ENCODE measurements at places on chromosomes 1 and 21.

DNA sequence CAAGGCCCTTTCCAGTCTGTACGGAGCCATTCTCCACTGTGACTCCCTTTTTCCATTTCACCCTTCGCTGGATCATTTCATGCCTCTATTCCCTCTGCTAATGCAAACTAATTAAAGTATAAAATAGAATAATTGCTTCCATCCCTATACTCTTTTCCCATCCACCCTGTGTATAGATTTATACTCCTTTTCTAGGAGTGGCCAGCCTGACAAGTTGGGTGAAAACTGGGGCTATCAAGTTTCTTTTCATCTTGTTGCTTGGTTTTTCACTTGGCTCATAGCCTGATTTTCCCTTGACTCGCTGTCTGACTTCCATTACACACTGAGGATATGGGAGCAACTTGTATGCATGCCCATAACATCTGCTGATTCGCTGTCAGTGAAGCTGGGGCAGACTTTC lies 107.0 kb downstream of the PLXNA2 start:
- no peak for DNase-seq

DNA sequence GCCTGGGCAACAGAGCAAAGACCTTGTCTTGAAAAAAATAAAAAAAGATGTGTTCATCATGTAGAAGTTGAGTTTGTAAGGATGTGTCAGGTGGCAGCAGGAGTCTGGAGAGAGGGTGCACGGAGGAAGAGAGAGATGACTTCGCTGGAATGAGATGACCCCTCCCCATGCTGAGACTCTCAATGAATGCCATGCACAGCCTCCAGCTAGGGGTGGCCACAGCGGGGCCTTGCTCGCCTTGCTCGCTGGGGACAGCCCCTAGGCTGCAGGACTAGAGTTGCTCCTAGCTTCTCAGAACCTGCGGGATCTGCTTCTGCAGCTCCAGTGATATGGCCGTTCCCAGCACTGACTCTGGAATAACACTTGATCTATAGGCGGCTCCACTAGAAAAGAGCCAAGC lies 6.6 kb upstream of the C2CD2 start:
- no peak for DNase-seq

DNA sequence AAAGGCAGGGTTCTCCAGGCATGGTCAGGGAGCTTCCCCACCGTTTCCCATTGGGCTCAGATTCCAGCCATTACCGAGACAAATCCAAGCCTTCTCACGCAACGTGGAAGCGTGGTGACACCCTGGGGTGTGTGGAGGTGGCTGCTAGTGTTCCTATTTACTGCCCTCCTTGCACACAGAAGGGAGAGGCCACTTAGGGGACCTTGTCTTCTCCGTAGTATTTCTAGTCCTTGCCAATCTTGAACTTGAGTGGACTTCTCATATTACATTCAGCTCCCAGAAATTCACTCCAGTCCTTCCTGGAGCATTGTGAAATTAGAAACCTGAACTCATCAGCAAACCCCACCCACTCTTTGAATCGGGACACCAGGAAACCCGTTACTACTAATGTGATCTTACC lies 131.6 kb downstream of the AJAP1 start:
- no peak for DNase-seq

DNA sequence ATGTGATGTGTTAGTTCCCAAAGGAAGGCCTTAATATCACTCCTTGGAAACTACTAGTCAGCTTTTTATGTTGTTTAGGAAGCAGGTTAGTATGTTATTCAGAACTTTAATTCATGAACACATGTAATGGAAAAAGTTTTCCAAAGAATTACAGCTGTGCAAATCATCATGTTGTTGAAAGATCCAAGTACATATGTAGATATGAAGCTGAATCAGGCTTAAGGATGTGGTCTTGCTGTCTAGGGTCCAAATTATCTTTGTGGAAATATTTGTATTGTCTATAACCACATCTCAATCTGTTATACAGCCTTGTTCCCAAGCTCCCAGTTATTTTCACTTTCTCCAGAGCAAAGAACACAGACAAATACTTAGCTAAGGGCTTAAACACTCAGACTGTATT lies 231.6 kb downstream of the TPR start:
- no peak for DNase-seq

DNA sequence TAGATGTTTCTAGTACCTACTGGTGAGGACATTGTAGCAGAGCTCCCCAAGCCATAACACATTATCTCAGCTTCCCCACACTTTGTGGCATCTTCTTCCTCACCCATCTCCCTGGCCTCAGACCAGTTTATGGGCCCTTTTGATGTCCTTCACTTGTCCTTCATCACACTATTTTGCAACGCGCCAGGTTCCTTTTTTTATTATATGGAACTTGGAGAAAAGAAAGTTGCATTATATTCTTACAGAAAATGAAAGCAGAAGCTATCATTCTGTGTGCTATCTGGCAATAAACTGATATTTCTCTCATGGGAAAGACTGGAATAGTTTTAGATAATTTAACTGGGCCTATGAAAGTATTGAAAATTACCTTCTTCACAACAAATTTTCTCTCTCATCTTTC lies 196.9 kb upstream of the ETV3 start:
- no peak for DNase-seq

DNA sequence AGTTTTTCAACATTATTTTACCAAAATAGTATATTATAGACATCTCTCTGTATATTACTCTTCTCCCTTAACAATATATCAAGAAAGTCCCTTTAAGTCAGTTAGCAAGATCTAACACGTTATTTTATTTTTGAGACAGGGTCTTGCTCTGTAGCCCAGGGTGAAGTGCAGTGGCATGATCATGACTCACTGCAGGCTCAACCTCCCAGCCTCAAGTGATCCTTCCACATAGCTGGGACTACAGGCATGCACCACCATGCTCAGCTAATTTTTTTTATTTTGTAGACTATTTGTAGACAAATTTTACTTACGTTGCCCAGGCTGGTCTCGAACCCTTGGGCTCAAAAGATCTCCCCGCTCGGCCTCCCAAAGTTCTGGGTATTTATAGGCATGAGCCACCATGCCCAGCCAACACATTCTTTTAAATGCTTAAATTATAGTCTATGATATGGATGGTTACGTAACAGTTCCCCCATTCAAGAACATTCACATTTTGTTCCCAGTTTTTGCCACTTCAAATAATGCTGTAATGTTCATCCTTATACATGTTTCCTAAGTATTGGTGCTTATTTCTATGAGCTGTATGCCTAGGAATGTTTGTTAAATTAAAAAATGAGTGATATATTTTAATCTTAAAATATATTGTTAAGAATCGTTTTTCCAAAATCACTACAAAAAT lies 70.4 kb downstream of the TUT4 start:
- no peak for DNase-seq

DNA sequence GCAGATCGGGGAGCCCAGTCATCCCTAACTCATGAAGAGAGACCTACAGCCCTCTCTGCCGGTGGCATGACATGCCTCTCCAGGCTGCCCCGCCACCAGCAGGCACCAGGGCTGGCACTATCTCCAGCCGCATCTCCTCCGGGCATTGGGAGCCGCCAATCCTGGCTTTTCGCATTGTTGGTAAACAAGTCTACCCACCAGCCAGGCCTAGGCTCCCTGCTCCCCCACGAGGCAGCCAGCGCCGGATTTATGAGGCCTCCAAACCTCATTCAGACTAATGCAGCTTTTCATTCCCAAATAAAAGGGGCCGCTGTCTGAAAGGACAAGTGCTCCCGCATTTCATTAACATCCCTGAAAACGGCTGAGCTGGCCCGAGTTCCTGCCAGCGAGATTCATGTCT lies 3.4 kb upstream of the GRIK3 start:
- DNase-seq: no peak

DNA sequence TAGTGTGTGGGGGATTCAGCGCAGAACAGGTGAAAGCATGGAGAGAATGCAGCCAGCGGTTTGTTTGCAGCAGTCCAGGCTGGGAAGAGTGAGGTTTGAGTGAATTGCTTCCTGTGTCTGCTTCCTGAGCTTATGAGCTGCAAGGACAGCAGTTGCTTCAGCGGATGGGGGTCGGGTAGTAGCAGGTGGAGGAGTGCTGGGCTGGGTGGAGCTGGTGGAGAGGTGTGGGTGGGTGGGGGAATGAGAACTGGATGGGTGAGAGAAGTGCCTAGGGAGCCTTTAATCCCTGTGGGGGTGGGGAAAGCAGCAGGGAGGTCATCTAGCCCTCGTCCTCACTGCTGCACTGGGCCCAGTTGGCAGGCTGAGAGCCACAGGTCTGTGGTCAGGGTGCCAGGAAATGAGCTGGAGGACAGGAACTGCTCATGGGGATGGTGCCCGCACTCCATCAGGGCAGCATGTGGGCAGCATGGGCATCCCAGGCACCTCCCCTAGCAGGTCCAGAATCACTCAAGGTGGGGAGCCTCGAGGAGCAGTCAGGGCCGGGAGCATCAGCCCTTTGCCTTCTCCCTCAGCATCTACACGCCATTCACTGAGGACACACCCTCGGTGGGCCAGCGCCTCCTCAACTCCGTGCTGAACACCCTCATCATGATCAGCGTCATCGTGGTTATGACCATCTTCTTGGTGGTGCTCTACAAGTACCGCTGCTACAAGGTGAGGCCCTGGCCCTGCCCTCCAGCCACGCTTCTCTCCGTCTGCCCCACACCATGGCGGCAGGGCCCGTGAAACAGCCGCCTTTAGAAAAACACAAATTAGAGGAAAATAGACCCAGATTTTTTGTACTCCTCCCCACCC lies 14.8 kb downstream of the PSEN2 start:
- no peak for DNase-seq

Data from activated CD4-positive, alpha-beta T cell treated with anti-CD3 and anti-CD28 coated beads, Interleukin-2, Interleukin-6, amounts not matched to agents 100 ng/mL and 50 ng/mL, durations not matched to agents 16 hours and 8 hours (primary cell).